ENCODE measurements at places on chromosomes 16 and 17.

GRCh38 chr17:81333616-81334368 lies 38.7 kb upstream of the SLC38A10 start:
- no peak for DNase-seq

GRCh38 chr17:49878931-49879904 lies 31.3 kb upstream of the TAC4 start:
- no peak for DNase-seq

DNA sequence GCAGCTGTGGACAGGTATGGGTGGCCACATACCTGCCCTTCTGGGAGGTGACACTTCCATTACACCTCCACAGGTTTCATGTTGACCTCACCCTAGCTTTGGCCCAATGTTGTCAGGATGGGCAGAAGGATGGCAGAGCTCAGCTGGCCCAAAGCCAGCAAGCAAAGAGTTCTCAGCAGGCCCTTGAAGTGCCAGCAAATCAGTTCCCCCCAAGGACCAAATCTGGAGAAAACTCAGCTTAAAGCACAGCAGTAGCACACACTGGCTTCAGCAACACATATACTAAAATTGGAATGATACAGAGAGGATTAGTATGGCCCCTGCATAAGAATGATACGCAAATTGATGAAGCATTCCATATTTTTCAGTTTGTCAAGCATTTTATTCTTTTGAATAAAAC lies 13.4 kb downstream of the ARL4D start:
- no peak for DNase-seq

DNA sequence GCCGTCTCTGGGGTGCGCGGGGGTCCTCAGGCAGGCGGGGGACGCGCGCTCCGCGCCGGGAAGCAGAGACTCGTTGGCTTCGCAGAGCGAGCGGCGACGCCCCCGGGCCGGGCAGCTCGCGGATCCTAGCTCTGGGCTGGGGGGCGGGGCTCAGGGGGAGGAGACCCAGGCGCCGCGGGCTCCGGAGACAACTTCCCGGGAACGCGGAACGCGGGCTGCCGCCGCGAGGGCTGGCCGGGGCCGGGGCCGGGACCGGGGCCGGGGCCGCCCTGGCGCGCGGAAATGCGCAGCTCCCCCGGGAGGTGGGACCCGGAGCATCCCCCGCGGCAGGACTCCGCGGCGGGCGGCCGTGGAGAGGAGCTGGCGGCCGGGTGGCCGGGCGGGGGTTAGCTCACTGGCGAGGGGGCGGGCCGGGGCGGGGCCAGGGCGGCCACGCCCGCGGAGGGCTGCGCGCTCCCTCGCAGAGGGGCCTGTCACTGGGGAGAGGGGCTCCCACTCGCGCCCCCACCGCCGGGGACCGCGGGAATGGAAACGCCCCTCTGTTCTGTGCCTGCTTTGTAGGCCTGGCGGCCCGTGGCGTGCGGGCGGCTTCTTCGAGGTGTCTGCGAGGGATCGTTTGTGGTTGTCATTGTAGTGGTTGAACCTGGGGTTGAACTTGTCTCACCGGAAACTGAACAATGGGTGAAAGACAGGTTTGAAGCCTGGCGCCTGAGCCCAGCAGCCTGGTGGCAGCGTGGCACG lies at the start of gene GAS7:
GAS7 (minus strand) TSS at position 98 of the 741 bp plus-strand sequence.
- DNase-seq = peak; percentile 27

GRCh38 chr16:67535201-67535600 lies 6.6 kb downstream of the RIPOR1 start:
- no peak for DNase-seq

DNA sequence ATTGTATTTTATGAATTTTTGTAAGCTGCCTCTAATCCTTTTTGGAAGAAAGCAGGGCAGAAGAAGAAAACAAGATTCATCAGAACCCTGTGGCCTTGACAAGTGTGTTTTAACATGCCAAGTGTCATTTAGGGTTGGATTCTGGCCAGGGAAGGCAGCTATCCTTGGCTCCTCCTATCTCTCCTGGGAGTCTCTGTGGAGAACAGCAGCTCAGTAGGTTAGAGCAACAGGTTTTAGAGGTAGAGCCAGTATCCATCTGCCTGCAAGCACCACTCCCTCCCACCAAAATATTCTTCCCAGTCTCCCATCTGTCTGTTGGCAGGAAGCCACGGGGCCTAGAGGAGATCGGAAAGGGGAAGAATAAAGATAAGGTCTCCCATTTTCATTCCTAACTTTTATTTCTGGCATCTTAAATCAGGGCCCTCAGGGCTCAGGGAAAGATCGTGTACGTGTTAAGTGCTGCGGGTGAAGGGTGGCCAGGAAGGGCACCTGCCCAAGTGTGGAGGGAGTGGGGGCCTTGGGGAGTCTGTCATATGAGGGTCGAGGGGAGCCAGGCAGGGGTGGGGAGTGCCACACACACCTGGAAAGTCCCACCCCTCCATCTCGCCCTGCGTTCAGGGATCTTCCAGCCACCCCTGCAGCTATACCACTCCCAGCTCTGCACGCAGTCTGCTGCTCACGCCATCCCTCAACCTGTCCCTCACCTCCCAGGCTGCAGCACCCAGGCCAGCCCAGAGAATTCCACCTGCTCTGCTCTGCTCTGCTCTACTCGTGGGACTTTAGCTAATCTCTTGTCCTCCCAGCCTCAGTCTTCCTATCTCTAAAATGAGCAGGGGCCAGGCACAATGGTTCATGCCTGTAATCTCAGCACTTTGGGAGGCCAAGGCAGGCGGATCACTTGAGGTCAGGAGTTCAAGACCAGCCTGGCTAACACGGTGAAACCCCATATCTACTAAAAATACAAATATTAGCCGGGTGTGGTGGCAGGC lies 17.1 kb upstream of the CPSF4L start:
- no peak for DNase-seq

GRCh38 chr17:49360796-49361128 lies 1.3 kb downstream of the ZNF652 start:
- no peak for DNase-seq

GRCh38 chr17:75632428-75632827 lies 806 bp upstream of the SMIM5 start:
- no peak for DNase-seq

- no peak for DNase-seq
These were observed 46.5 kb upstream of the GINS3 start for GRCh38 chr16:58345574-58346354.
